ENCODE measurements at places on chromosomes 12 and 14. TPM values are rescaled to one million over a fixed set of nuclear protein-coding genes. Genes with fewer than 3 reads are reported as not detected.
A peak's percentile ranks its signal among the peaks of the same experiment; 100 is the strongest.

DNA sequence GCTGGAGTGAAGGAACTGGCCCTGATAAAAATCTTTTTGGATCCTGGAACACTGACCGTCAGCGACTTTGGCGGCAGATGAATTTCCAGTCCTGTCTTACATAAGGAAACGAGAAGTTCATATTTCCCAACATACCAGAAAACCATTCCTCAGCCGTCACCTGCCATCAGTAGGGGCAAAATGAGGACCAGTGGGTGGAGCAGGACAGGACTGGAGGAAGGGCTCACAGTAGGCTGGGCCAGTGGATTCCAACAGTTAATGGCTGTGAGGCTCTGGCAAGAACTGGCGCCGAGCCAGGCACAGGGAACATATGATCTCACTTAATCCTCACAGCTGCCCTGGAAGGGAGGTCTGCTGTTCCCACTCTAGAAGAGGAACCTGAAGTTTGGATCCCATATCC lies 67.2 kb upstream of the FAM181A start:
- H3K27me3 ChIP-seq: peaks cover 3% of the 10 kb centered on the region
- no peaks in the 10 kb centered on the region for H3K36me3 ChIP-seq
- H3K4me1 ChIP-seq: no peaks in the 10 kb centered on the region
- H3K4me3 ChIP-seq: no peak overlapping the region
- no peak for DNase-seq

DNA sequence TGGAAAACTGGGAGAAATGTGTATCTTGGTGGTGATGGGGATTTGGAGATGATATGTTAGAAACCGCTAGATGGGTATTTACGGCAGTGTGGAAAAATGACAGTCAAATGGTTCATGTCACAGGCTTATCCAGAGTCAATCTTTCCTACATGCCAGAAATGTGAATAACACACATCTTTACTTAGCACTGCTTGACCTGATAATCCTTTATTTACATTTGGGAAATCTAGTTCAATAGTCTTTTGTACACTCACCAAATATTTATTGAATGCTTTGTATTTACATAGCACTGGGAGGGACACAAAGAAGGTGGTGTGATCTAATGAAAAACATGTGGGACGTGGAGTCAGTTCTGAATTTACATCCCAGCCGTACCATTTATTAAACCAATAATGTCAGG lies 208.2 kb downstream of the DIO2 start:
- H3K27ac ChIP-seq: no peak overlapping the region
- peaks cover 5% of the 10 kb centered on the region for H3K4me1 ChIP-seq
- no peak for DNase-seq
- H3K36me3 ChIP-seq: no peaks in the 10 kb centered on the region
- H3K4me3 ChIP-seq: no peak overlapping the region

DNA sequence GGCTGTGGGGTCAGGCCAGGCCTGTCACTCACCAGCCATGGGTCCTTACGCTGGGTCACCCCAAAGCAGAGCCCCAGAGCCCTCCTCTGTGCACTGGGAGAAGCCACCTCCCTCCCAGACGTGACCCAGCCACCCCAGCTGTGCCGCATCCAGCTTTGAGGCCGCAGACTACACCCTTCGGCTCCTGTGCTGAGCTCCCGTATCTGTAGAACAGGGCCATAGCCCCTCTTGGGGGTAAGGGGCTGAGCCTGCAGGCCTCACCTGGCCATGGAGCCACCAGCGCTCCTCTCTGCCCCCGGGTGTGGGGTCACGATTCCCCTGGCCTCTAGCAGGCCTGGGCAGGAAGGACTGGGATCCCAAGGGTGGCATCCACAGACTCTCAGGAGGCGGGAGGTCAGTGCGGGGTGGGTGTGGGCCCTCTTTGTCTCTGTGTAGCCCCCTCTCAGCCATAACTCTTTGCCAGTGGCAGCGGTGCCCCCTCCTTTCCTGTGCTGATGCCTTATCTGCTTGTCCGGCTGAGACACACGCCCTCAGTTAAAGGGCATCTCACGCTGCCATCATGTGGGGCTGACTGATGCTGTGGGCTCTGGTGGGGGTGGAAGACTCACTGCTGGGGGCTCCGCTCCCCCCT lies 16.3 kb downstream of the ASPG start:
- no peaks in the 10 kb centered on the region for H3K4me1 ChIP-seq
- H3K27me3 ChIP-seq: no peaks in the 10 kb centered on the region
- no peaks in the 10 kb centered on the region for H3K36me3 ChIP-seq

- H3K4me3 ChIP-seq: no peak overlapping the region
- no peaks in the 10 kb centered on the region for H3K4me1 ChIP-seq
- H3K27me3 ChIP-seq: peaks cover 11% of the 10 kb centered on the region
Observed at GRCh38 chr12:112812600-112813406, 21.3 kb downstream of the RPH3A start.

DNA sequence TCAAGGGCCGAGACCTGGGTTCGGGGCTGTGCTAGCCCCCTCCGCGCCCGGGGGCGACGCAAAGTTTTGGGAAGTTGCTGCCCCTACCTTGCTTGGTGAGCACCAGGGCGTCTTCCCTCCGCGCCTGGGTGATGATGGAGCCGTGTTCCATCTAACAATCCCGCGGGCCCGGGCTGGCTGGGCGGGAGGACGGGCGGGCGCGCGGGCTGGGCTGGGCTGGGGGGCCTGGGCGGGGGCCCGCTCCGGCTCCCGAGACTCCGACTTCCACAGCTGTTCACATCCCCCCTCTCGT lies 298 bp downstream of the CTDSP2 start:
- peaks cover 47% of the 10 kb centered on the region for H3K4me1 ChIP-seq
- H3K27me3 ChIP-seq: no peaks in the 10 kb centered on the region
- no peak for DNase-seq
- H3K4me3 ChIP-seq: peak overlapping the region; percentile 100
- peak overlapping the region; percentile 100 for H3K27ac ChIP-seq

DNA sequence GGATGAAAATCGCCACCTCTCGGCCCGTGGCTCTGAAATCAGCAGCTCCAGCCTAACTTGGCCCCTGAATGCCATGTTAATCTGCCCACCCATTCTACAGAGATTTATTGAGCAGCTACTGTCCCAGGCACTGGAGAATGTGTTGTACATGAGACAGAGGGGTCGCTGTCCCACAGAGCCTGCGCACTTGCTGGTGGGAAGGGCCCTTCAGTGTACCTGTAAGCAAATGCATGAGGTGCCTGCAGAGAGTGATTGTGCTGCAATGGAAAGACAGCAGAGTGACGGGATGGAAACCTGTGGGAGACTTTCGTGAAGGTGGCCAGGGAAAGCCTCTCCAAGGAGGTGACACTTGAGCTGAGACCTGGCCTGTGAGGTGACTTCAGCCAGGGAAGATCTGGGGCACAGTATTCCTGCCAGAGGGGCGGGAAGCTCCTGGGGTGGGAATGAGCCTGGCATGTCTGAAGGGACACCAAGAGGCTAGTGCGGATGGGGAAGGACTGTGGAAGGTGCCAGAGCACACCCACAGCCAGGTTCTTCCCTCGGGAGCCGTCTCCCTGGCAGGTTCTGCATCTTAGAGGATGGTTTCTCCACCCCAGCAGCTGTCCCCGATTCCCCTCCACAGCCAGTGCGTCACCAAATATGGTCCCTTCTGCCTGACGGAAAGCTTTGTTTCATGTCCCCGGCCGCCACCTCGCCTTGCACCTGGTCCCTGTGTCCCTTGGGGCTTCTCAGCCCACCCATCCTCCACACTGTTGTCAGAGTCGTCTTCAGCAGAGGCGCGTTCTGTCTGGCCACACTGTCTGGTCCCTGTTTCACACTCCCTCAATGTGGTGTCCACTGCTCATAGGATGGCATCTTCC lies 8.7 kb downstream of the SMIM41 start:
- H3K36me3 ChIP-seq: no peaks in the 10 kb centered on the region
- no peak overlapping the region for H3K27ac ChIP-seq
- DNase-seq: no peak
- peaks cover 3% of the 10 kb centered on the region for H3K27me3 ChIP-seq
- no peak overlapping the region for H3K4me3 ChIP-seq
- H3K4me1 ChIP-seq: peaks cover 2% of the 10 kb centered on the region

GRCh38 chr14:58501214-58501816 lies 73.8 kb downstream of the KIAA0586 start:
- H3K4me1 ChIP-seq: no peaks in the 10 kb centered on the region
- no peaks in the 10 kb centered on the region for H3K27me3 ChIP-seq
- H3K4me3 ChIP-seq: no peak overlapping the region
- H3K36me3 ChIP-seq: peaks cover 77% of the 10 kb centered on the region
- DNase-seq: no peak
- H3K27ac ChIP-seq: no peak overlapping the region

- H3K4me3 ChIP-seq: no peak overlapping the region
- no peaks in the 10 kb centered on the region for H3K36me3 ChIP-seq
- H3K27me3 ChIP-seq: no peaks in the 10 kb centered on the region
- no peak for DNase-seq
- H3K27ac ChIP-seq: no peak overlapping the region
Observed at GRCh38 chr12:78232756-78233155, 402.1 kb downstream of the NAV3 start.

DNA sequence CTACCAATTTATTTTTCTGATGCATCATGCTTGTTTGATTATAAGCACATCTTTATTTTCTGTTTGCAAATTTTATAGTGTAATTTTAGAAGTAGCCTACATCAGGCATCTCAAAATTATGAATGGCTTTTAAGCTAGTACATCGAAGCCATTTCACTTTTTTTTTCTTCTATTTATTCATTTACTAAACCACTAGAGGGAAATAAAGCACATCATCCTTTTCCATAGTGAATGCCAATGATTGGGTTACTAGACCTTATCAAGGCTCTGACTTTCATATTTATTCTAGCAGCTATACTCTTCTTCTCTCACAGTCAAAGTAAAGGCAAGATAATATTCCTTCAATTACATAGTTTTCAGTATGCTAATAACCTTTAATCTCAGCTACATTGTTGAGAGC lies 736.4 kb upstream of the LRFN5 start:
- no peak for DNase-seq
- H3K4me3 ChIP-seq: no peak overlapping the region
- no peaks in the 10 kb centered on the region for H3K27me3 ChIP-seq
- no peaks in the 10 kb centered on the region for H3K36me3 ChIP-seq
- H3K27ac ChIP-seq: no peak overlapping the region

DNA sequence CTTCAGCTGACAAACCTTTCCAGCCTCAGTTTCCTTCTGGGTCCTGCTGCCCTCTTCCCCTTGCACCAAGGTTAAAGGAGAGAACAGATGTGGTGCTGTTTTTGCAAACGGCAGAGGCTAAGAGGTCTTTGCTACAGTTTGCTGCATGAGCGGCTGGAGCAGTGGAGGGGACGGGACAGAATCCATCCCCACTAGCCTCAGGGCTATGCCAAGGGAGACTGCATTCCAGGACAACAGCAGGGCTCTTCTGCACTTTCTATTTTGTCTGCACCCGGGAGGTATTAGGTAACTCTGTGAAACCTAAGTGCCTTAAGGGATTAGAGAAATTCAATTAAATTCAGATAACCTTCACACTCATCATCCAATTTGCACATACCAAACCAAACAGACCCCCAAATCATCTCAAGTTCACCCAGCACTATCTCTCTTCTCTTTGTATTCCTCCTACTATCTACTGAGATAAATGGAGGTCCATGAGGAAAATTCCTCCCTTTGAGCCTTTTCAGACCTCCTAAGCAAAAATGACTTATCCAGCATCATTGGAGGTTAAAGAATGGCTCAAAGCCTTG lies 103.8 kb upstream of the VRK1 start:
- DNase-seq: no peak
- H3K27ac ChIP-seq: no peak overlapping the region
- no peaks in the 10 kb centered on the region for H3K27me3 ChIP-seq
- H3K36me3 ChIP-seq: no peaks in the 10 kb centered on the region
- no peaks in the 10 kb centered on the region for H3K4me1 ChIP-seq

DNA sequence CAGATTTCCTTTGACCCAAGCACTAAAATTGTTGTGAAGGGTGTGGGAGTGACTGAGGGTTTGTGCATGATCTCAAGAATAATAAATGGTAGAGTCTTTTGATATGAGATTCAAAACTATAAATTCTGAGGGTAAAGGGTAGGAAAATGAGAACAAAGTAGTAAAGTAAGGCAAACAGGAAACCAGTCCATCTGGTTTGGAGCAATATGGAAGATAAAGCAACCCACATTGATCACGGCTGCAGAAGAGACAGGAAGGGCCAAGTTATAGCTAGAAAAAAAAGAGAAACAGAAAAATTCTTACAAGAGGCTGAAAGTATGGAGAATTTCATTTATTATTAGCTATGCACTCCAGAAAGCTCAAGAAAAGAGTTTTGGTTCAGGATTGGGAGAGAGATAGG lies 4.6 kb upstream of the SLCO1B3 start:
- H3K27me3 ChIP-seq: no peaks in the 10 kb centered on the region
- no peaks in the 10 kb centered on the region for H3K4me1 ChIP-seq
- no peak for DNase-seq
- no peak overlapping the region for H3K27ac ChIP-seq

GRCh38 chr12:3489057-3489456 lies 1.9 kb upstream of the PRMT8 start:
- no peaks in the 10 kb centered on the region for H3K36me3 ChIP-seq
- H3K4me3 ChIP-seq: no peak overlapping the region
- DNase-seq: no peak
- peaks cover 33% of the 10 kb centered on the region for H3K4me1 ChIP-seq
- H3K27ac ChIP-seq: no peak overlapping the region

- no peak overlapping the region for H3K4me3 ChIP-seq
- DNase-seq: no peak
- no peaks in the 10 kb centered on the region for H3K27me3 ChIP-seq
Observed at GRCh38 chr14:37411079-37411735, 183.8 kb downstream of the FOXA1 start.

GRCh38 chr14:55532645-55533344 lies 47.2 kb upstream of the KTN1 start:
- H3K36me3 ChIP-seq: no peaks in the 10 kb centered on the region
- H3K4me3 ChIP-seq: no peak overlapping the region
- no peaks in the 10 kb centered on the region for H3K4me1 ChIP-seq
- DNase-seq: no peak
- H3K27ac ChIP-seq: no peak overlapping the region

GRCh38 chr12:124835656-124836410 lies 27.8 kb downstream of the SCARB1 start:
- H3K4me3 ChIP-seq: no peak overlapping the region
- no peaks in the 10 kb centered on the region for H3K36me3 ChIP-seq
- H3K4me1 ChIP-seq: peaks cover 20% of the 10 kb centered on the region
- H3K27me3 ChIP-seq: no peaks in the 10 kb centered on the region

GRCh38 chr12:118065380-118065779 lies 4.4 kb upstream of the WSB2 start:
- H3K36me3 ChIP-seq: no peaks in the 10 kb centered on the region
- no peak overlapping the region for H3K4me3 ChIP-seq
- no peak for DNase-seq
- no peak overlapping the region for H3K27ac ChIP-seq

GRCh38 chr12:128313931-128314330 lies 47.0 kb downstream of the TMEM132C start:
- DNase-seq: no peak
- no peaks in the 10 kb centered on the region for H3K4me1 ChIP-seq
- no peak overlapping the region for H3K4me3 ChIP-seq
- no peak overlapping the region for H3K27ac ChIP-seq
- no peaks in the 10 kb centered on the region for H3K27me3 ChIP-seq

Gene KRT6B
- not detected for total RNA-seq

Gene KIF21A
- total RNA-seq: 43.0 TPM

Gene CD4
- 3.5 TPM for total RNA-seq

Gene GYS2
- not detected for total RNA-seq

Gene ENDOU
- total RNA-seq: 0.12 TPM

Gene ASB8
- total RNA-seq: 73.2 TPM

Gene GCH1
- 4.0 TPM for total RNA-seq

Gene NOVA1
- total RNA-seq: 0.60 TPM

Gene PGF
- 7.5 TPM for total RNA-seq

Gene RDH16
- total RNA-seq: 0.54 TPM
